Stimulated activated CD8-positive, alpha-beta memory T cell treated with anti-CD3 and anti-CD28 coated beads, Interleukin-2, amount 100 ng/mL, for 1 hour (primary cell): ENCODE measurements at places on chromosomes 4 and X.

GRCh38 chr4:127400276-127400675 is 232.5 kb upstream of the INTU start:
- no peak for DNase-seq

DNA sequence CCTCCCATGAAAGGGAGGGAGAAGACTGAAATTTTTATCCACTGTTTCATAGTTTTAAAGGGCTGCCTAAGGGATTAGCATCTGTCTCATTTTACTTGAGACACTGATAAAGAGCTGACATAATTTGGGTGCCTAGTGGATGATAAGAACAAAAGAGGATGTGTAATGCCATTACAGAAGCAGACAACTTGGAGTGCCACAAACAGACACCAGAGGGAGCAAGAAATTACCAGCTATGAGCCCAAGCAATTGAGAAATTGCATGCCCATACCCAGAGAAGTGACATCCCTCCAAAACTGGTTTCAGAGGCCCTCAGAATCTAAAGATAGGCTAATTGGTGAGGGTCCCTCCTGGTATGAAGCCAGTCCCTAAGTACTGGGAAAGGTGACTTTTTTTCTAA is 38.5 kb upstream of the POU3F4 start:
- DNase-seq, result no peak

GRCh38 chr4:76499461-76499860 is 64.4 kb downstream of the SHROOM3 start:
- DNase-seq, result no peak

GRCh38 chr4:174009686-174010451 is 273.6 kb downstream of the FBXO8 start:
- no peak for DNase-seq

DNA sequence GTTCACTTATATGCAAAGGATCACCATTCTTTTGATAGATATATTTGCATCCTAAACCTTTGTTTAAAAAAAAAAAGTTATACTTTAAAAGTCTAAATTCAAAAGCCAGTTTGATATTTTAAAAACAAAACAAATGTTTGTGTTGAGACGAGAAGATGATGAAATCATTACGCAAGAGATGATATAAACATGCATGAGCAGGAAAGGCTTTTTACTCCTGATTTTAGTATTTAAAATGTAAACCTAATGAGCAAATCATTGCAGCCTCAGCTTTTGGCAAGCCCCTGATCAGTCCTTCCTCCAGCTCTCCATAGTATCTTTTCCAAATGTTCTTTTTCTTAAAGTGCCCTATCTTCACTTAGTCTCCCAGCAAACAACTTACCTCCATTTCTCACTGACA is 115.6 kb downstream of the ARAP2 start:
- DNase-seq, result no peak

DNA sequence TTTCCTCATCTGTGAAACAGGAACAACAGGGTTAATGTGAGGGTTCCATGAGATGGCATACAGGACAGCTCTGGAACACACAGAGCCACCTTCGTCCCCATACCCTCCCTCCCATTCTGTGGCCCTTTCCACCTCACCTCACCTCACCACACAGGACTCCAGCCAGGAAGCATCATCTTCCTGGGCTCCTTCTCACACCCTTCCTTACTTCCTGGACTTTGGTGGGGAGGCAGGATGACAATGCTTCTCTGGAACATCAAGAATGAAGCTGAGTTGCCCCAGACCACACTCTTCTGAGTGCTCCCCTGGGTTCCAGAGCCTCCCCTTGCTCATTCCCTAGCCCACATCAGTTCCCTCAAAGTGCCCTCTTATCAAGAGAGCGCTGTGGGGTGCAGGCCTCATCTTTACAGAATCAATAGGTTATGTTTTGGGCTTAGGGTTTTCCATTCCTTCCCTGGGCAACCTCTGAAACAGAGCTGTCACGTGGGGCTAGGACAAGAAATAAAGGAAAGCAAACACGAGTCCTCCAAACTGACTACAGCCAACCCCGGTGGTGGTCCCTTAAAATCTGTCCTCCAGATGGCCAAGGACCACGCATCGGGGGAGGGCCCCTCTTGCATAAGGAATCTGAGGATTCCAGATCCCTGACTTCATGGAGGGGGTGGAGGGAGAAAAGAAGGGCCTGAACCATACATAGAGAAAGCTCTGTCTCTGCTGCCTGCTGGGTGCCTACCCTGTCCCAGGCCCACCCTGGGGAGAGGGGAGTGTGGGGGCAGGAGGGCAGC is 74.4 kb upstream of the ATP6AP2 start:
- DNase-seq, result no peak

GRCh38 chr4:6749340-6750171 is 33.0 kb upstream of the KIAA0232 start:
- DNase-seq, result no peak

GRCh38 chrX:39309721-39310152 is 508.5 kb downstream of the MID1IP1 start:
- DNase-seq, result no peak

GRCh38 chr4:181200076-181200475 is 1043.1 kb upstream of the TENM3 start:
- no peak for DNase-seq

- DNase-seq, result no peak
These were observed 48.5 kb downstream of the ZCCHC12 start for GRCh38 chrX:118872102-118872566.

DNA sequence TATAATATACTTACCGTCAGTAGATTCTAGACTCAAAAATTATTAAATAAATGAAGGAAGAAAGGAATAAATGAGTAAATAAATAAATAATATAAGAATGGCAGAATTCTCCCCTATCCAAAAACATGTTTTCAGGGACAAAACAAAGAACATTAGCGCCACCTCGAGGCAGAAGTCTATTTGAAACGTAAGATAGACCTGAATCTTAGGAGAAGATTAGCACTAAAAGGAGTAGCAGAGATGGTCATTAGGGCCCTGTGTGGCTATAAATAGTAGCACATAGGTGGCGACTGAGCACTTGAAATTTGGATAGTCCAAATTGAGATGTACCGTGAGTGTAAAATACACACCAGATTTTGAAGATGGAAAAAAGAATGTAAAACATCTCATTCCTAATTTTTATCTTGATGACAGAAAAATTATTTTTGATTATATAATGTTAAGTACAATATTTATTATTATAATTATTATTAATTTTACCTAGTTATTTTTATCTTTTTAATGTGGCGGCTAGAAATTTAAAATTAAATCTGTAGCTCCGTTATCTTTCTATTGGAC is 24.3 kb upstream of the SRD5A3 start:
- no peak for DNase-seq

DNA sequence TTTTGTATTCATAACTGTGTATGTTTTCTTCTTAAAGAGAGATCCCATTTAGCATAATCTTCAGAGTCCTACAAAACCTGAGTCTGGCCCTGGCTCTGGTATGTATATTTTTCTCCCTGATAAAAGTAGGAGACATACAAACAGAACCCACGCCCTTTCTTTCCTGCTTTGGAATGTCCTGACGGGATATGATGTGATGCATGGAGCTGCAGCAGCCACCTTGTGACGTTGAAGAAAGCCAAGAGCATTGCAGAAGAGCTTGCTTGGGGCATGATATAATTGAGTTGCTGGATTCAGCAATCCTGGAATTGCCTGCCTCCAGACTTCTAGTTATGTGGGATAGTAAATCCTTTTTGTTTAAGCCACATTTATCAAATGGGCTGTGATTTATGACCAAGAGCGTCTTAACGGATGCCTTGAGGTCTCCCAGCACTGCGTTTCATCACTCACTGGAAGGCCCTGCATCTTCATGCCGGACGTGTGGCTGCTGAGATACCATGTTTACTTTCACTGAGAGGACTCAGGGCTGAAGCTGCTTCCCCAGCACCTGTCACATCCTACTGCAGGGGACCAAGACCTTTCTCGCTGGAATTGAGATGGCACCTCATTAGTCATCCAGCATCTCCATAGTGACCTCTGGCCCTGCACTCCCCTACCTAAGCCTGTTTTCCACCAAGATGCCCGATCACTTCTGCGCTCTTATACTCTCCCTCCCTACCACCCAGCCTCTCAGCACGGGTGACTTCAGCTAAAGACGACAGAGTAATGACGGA is 107.0 kb downstream of the ENPP6 start:
- no peak for DNase-seq

DNA sequence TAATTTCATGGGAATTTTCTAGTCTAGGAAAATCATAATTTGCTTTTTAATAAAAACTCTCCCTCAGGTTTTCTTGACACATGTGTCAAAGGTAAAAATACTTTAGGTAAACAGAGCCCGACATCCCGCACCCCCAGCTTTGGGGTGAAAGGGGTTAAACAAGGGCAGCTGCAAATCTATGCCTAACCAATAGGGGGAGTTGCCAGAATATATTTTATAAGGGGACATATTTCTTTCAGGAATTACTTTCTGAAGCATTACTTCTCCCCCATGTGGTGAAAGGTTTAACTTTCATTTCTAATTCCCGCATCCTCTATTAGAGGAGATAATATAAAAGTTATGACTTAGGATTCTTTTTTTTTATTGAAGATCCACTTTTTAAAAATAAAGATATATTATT is 53.9 kb upstream of the HEPH start:
- DNase-seq, result no peak

GRCh38 chr4:26984896-26985295 is 124.3 kb downstream of the STIM2 start:
- no peak for DNase-seq

GRCh38 chr4:76982638-76983584 is 33.4 kb downstream of the SEPTIN11 start:
- DNase-seq, result no peak

DNA sequence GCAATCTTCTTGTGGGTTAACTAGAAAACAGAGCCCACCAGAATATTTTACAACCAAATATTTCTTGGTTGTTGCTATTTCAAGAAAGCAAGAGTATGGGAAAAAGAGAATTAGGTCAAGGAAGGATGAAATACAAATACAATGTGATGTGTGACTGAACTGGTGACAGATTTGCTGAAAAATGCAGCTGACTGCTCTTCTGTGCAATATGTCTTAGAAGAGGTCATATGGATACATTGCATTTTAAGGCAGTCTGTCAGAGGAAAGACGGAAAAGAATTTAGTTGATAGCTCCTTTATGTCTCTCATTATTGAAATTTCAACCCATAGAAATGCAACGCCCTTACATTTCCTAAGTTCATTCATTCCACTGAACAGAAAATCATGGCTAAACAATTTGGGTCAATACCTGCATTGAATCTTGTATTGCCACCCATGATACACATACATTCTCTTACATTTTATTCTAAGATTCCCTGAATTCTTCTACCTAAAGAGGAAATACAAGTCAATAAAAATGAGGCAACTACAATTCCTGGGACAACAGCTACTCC is 423.1 kb downstream of the ADAM29 start:
- DNase-seq, result no peak

DNA sequence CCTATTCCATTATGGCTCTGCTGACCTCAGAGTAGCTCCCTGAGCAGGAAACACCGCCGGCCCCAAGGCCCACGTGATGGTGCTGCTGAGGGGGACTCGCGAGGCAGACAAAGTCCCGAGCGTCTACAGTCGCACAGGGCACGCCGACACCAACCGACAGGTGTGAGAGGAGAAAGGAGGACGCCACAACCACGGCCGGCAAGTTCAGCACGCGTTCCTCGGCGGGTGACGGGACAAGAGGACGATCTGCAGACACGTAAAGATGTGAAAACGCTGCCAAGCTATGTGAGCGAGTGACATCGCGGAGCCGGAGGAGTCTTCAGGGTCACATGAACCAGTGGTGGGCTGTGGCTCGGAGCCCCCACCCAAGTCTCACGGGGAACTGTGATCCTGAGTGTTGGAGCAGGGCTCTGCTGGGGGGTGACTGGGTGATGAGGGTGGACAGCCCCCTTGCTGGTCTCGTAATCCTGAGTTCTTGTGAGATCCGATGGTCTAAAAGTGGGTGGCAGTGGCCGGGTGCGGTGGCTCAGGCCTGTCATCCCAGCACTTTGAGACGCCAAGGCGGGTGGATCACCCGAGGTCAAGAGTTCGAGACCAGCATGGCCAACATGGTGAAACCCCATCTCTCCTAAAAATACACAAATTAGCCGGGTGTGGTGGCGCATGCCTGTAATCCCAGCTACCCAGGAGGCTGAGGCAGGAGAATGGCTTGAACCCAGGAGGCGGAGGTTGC is 34.0 kb downstream of the PPP2R3B start:
- DNase-seq, result no peak

GRCh38 chrX:39388730-39389129 is 587.5 kb downstream of the MID1IP1 start:
- DNase-seq, result no peak

DNA sequence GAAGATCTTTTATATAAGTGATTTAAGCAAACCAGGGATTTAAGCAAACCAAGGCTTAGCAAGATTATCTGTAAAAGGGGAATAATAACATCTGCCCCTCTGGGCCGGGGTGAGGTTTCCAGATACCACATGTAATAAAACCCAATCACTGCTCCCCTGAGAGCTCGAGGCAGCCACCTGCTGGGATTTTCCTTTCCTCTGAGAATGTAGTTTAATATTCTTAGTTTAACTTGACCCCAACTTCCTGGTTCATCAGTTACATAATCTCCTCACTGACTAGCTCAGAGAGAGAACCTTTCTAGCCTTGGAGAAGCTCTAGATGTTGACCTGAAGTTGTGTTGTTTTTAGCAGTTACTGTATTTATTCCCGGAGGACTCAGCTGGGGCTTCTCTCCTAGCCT is 322.4 kb downstream of the ARHGAP10 start:
- no peak for DNase-seq

GRCh38 chr4:169385376-169385775 is 114.6 kb upstream of the SH3RF1 start:
- DNase-seq, result no peak

DNA sequence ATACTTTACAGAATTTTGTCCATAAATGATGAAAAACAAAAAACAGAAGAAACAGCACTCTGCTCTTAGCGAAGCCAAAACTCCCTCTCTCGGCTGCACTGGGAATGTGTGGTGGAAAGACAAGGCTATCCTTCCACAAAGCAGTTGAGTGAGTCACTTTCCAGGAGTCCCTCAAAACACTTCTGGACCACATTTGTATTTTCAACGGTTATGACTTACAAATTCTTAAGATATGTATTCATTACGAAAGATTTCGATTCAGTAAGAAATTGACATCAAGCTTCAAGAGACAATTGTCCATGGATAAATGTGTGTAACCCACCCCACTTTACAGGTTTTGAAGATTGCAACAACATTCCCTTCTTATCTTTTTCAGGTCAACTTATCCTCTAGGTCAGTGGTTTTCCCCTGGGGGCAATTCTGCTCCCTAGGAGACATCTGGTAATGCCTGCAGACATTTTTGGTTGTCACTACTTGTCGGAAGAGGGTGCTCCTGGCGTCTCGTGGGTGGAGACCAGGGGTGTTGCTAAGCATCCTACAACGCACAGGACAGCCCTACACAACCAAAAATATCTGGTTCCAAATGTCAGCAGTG is 66.7 kb upstream of the MTNR1A start:
- no peak for DNase-seq

- DNase-seq, result no peak
These were observed 62.9 kb upstream of the SLC7A11 start for GRCh38 chr4:138305050-138305449.

- no peak for DNase-seq
These were observed 3.1 kb downstream of the CPE start for GRCh38 chr4:165381821-165382373.

DNA sequence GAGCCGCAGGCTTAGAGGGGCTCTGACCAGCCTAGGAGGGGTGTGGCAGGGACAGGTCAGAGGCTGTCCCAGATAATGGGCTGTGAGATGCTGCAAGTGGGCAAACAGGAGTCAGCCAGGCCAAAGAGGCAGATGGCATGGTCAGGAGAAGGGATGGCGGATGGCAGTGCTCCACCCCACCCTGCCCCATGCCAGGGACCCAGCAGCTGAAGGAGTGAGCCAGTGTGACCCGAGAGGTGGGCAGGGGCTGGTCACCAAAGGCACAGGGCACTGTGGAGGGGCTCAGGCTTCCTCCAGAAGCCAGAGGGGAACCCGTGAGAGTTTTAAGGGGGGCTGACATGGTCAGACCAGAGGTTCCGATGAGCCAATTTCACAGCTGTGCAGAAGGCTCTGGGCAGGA is 96.9 kb downstream of the WFS1 start:
- no peak for DNase-seq
